ENCODE measurements at places on chromosomes 6 and 20.

DNA sequence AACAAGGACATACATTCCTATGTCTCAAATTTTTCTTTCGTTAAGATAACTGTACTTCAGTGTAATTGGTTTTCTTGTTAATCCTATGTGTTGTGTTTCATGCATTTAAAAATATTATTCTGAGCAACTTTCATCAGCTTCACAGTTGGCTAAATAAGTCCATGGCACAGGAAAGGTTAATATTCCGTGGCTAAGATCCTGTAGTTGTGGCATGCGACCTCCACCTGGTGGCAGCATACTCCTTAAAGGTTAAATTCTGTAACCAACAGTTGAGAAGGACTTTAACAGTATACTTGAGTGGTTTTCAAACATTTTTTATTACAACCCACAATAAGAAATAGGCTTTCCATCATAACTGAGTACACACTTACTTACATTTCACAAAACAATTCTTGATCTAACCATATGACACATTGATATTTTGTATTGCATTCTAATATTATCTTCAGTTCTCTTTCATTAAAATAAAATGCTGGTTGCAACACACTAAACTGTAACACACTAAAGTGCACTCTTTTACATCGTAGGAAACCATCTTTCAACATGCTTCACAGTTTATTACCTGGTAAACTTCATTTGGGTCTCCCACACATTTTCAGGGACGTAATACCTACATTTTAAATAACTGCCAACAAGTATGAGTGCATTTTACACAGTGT is 118.3 kb downstream of the SLX4IP start:
- DNase-seq, result peak; percentile 75

DNA sequence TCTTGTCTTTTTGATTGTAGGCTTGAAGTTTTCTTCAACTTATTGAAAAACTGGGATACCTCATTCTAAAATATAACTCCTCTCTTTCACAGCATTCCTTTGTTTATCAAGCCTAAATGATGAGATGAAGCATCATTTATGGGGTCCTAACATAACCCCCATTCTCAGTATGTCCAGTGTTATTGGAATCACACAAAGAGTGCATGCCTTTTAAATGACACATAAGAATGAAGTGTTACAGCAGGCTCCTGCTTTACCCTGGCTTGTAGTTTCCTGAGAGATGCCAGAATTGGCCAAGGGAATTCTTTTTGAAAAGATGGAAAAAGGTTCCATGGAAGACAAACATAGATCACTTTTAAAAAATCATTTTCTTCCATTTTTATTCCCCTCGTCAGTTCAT is 502.4 kb downstream of the BCKDHB start:
- no peak for DNase-seq

- no peak for DNase-seq
Measured at GRCh38 chr6:6683969-6684833, 95.7 kb downstream of the LY86 start.

DNA sequence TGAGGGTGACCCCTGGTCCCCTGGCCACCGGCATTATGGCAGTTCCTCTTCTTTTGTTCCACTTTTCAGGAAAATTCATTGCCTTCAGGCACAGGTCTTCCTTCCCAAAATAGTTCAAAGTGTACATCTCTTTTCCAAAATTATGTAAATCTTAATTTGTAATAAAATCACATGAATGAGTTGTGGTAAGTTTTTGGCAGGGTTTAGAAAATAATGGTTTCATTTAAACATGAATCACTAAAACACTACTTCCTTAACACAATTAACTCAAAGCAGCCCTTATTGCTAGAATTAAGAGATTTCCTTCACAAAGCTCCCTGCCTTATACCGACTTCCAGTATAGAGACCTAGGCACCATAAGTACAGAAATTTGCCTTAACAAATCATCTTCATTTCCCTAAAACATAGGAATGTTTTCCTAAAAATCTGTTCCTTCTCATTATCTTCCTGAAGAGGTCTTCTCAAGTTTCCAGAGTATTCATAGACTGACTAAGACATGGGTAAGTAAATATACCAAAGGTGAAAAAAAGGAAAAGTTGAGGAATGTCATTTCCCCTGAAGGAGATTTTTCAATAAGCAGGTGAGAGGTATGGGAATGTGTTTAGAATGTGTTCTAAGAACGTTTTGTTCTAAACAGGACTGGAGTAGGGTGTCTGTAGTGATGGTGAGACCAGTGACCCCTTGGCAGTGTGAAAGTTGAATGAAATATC is 148.2 kb upstream of the CITED2 start:
- no peak for DNase-seq

GRCh38 chr6:145044641-145045246 is 690.6 kb downstream of the EPM2A start:
- DNase-seq, result no peak

DNA sequence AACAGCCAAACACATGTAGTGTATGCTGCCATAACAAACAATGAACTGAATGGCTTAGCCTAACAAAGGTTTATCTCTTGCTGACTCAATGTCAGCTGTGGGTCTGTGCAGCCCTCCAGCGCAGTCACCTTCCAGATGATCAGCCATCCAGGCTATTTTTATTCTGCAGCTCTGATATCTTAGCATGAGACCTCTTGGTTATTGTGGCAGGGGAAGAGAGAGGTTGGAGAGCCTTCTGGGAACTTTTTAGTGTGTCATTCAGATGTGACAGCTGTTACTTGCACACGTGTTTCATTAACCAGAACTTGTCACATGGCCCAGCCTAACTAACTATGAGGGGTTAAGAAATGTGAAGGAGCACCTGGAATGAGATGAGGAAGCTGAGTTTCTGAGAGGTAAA is 202.5 kb downstream of the DHX35 start:
- no peak for DNase-seq

GRCh38 chr20:48047447-48047846 is 262.2 kb upstream of the SULF2 start:
- DNase-seq, result no peak

- DNase-seq, result no peak
Measured at GRCh38 chr6:83756565-83756964, 47.7 kb upstream of the SNAP91 start.

- no peak for DNase-seq
Measured at GRCh38 chr6:31842053-31842452, 14.5 kb downstream of the HSPA1B start.

GRCh38 chr6:53216301-53216700 is 67.7 kb upstream of the GCM1 start:
- DNase-seq, result no peak

- no peak for DNase-seq
Measured at GRCh38 chr6:116016846-116017545, 43.7 kb downstream of the FRK start.

DNA sequence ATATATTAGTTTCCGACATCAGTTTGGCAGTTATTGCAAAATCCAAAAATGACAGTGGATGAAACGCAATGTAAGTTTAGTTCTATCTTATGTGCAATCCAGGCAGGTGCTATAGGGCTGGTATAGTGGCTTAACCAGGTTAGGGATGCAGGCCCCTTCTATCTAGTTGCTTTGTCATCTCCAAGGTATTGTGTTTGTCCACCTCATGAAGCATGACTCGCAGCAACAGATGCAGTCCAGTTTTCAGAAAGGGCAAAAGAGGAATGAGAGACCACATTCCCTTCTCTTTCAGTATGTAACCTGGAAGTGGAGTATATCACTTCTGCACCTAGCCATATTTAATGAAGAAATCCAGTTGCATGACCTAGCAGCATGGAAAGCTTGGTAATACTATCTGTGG is 59.7 kb downstream of the PKIB start:
- no peak for DNase-seq

DNA sequence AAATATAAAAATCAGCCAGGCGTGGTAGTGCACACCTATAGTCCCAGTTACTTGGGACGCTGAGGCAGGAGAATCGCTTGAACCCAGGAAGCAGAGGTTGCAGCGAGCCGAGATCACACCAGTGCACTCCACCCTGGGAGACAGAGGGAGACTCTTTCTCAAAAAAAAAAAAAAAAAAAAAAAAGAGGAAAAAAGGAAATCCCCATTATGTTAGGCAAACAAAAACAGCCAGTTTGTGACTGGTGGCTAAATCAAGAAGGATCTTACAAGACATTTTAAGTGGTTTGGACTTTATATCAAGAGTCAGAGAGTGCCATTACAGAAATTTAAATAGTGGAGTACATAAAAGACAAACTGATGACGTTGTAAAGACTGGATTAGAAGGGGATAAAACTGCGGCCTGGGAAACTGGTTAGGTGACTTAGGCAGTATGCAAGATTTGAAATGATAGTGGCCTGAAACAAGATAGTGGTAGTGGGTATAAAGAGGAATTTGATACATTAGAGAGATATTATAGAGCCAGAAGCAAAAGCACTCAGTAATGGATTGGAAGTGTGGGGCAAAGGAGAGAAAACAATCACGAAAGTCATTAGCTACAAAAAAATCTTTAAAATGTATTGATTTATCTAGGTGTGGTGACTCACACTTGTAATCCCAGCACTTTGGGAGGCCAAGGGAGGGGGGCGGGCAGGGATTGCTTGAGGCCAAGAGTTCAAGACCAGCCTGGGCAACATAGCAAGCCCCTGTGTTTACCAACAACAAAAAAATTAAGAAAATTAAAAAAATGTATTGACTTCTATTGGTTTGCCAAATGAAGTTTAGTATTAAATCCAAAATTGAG is 1.7 kb upstream of the MYO6 start:
- DNase-seq, result no peak

Measured in left ventricle myocardium superior (tissue), 1 donor.